ENCODE measurements at places on chromosomes 12 and 14.

DNA sequence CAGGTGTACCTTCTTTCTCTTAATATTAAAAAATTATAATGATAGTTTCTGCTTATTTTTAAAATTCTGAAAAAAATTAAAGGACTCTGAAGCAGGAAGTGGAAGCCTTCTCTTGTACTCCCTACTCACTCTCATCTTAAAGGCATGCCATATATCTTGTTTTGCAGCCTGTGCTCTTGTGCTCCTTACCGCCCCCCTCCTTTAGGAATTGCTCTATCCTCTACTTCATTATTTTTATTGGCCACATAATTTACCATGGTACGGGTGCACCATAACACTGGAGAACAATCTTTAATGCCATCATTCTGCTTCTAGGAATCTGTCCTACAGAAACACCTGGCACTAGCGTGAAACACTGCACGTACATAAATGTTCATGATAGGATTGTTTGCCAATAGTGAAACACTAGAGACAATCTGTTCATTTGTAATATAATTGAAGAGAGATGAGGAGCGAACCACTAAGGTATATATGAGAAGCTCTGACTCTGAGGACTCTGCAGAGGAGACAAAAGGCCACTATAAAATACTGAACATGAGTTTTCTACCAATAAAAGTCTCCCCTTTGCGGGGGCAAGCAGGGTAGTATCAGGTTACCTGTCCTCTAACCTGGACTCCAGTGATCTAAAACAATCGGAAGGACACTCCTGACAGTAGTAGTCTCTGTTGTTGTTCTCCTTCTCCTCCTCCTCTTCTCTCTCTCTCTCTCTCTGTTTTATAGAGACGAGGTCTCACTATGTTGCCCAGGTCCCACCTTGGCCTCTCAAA is 6.3 kb upstream of the NYNRIN start:
- no peak for DNase-seq

DNA sequence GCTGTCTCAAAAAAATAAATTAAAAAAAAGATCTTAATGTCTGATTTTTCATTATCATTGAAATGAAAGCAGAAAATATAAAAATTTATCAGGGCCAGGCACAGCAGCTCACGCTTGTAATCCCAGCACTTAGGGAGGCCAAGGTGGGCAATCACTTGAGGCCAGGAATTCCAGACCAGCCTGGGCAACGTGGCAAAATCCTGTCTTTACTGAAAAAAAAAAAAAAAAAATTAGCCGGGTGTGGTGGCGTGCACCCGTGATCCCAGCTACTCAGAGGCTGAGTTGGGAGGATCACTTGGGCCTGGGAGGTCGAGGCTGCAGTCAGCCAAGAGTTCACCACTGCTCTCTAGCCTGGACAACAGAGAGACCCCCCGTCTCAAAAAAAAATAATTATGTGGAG is 37.6 kb upstream of the CLIP1 start:
- DNase-seq: no peak

- DNase-seq: no peak
Measured at GRCh38 chr12:113724794-113725556, 241.2 kb downstream of the RBM19 start.

DNA sequence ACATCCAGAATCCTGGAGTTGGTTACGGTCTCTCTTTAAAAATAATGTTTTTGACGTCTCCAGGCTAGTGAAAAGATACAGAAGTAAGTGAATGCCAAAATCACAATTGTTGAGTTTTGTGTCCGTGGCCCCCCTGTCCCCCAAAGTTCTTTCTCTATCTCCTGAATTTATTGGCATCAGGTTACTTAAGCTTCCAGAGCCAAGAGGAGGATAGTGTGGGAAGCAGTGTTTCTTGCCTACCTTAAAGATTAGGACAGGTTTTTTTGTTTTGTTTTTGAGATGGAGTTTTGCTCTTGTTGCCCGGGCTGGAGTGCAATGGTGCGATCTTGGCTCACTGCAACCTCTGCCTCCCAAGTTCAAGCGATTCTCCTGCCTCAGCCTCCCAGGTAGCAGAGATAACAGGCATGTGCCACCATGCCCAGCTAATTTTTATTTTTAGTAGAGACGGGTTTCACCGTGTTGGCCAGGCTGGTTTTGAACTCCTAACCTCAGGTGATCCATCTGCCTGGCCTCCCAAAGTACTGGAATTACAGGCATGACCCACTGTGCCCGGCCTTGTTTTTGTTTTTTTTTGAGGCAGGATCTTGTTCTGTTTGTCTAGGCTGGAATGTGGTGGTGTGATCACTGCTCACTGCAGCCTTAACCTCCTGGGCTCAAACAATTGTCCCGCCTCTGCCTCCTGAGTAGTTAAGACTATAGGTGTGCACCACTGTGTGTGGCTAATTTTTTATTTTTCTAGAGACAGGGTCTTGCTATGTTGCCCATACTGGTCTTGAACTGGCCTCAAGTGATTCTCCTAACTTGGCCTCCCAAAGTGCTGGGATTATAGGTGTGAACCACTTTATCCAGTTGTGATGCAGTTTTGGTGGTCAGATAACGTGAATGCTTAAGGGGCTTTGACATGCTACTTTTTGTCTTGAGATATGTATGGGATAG is 5.4 kb downstream of the SRSF5 start:
- no peak for DNase-seq

- peak; percentile 96 for DNase-seq
Measured at GRCh38 chr12:62730649-62731048, 204.3 kb downstream of the PPM1H start.

DNA sequence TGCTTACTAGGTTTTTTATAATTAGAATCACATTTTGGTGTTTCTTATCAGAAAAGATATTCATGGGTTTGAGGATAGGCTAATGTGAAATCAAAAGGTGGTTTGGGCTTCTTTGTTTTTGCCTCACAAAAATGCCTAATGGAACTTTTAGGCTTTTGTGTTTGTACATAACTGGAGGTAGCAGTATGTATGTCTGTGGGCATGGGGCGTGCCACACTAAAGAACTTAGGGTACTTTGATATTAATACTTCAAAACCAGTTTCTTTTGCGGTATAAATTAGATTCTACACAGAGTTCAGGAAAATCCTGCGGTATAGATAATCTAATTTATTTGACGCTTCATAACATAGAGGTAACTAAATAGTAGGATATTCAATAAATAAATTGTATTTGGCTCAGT is 1.9 kb downstream of the ETV6 start:
- DNase-seq: no peak

DNA sequence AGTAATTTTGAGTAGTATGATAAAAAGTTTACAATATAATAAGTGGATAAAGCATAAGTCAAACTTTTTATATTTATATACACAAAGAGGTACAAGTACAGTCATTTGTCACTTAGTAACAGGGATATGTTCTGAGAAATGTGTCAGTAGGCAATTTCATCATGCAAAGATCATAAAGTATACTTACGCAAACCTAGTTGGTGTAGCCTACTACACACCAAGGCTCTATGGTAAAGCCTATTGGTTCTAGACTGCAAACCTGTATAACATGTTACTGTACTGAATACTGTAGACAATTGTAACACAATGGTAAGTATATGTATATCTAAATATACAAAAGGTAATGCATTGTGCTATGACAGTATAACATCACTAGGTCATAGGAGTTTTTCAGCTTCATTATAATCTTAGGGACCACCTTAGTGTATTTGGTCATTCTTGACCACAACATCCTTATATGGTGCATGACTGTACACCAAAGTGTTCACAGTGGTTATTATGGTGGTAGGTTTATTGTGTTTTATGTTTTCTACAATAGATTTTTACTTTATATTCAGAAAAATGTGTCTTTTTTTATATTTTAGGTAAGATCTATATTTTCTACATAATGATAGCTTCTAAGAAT is 14.9 kb upstream of the SCFD1 start:
- no peak for DNase-seq

DNA sequence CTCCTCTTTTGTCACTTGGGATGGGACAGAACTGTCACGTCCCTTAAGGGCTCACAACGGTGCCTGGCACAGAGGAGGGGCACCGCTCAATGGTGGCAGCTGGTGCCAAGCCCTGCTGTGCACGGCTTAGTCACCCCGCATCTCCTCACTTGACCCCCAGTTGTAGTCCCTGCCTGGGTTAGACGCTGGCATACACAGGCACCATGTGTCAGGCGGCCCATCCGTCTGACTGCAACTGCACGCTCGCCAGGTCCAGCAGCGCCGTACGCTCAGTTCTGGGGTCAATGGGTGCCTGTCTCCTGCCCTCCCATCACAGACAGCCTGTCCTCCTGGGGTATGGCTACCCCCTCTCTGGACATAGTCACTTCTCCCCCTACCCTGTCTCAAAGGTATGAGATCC is 1.6 kb upstream of the PACS2 start:
- DNase-seq: no peak

- DNase-seq: no peak
Measured at GRCh38 chr12:93908264-93908663, 231.1 kb downstream of the CRADD start.
